ENCODE measurements at places on chromosomes 3 and 15.
A peak's percentile ranks its signal among the peaks of the same experiment; 100 is the strongest.

- DNase-seq = no peak
Observed at GRCh38 chr3:183514021-183514420, 41.5 kb downstream of the KLHL6 start.

DNA sequence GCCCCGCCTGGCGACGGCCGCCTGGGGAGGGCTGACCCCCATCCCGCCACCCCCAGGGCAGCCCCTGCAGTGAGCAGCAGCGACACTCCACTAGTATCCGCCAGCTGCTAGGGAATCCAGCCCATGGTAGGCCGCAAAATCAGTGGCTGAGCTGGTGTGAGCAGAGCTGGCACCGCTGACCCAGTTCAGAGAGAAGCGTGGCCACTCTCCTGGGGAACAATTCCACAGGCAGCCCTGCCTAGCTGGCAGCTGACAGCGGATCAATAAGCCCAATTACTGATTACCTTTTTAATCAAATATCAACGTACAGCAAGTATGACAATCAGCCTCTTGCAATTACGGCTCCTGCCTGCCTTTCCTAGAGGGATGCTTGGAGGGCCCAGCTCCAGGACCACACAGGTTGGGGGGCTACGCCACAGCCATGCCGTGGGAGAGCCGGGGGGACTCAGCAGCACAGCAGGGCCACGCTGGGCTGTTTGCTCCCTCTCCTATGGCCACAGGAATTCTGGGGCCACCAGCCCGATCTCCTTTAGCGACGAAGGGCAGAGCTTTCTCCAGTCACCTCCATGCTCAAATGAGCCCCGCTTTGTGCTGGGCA, 13.9 kb downstream of the DNAJB8 start:
- no peak for DNase-seq

GRCh38 chr15:95464509-95464908, 866.0 kb upstream of the NR2F2 start:
- no peak for DNase-seq

GRCh38 chr3:73508330-73508954, 116.3 kb downstream of the PDZRN3 start:
- DNase-seq = peak; percentile 33

GRCh38 chr3:15261274-15261673, 55.2 kb downstream of the CAPN7 start:
- no peak for DNase-seq

GRCh38 chr15:25937796-25938195, 74.7 kb upstream of the ATP10A start:
- DNase-seq = no peak

DNA sequence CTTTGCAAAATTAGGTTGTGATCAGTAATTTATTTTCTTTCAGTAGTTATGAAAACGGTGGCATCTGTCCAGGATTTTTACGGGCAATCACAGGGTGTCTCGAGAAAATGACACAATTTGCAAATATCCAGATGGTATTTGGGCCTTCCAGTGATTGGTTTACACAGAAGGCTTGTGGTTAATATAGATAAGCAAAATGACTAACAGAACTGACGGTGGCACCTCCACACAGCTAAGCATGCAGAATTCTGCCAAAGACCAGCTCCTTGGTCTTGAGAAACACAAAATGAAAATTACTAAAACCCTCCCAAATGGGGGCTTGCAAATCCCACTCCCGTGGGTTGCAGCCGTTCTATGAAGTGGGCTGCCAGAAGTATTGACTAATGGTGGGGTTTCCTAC, 5.5 kb downstream of the ARHGEF3 start:
- peak; percentile 44 for DNase-seq

DNA sequence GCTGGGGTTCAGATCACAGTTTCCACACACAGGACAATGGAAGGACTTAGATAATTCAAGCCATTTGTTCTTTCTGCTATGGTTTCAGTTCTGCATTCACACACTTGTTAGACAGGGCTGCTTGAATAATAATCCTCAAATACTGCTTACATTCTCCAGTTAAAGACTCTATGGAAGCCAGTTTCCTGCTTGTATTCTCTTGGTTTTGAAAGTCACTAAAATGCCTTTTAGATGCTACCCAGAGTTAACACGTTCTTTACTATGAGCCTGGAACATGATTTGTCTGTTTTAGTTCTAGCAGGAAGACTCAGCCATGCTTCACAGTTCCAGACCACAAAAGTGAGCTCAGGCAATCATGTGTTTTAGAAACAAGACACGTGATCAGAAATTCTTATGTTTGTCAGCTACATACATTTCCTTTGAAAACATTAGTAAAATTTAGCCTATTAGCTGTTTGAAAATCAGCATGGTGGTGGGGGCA, 152.4 kb downstream of the LEKR1 start:
- DNase-seq = no peak

GRCh38 chr3:25455441-25456132, 27.5 kb downstream of the RARB start:
- no peak for DNase-seq

GRCh38 chr3:11724615-11725339, 81.1 kb upstream of the VGLL4 start:
- DNase-seq = peak; percentile 49

DNA sequence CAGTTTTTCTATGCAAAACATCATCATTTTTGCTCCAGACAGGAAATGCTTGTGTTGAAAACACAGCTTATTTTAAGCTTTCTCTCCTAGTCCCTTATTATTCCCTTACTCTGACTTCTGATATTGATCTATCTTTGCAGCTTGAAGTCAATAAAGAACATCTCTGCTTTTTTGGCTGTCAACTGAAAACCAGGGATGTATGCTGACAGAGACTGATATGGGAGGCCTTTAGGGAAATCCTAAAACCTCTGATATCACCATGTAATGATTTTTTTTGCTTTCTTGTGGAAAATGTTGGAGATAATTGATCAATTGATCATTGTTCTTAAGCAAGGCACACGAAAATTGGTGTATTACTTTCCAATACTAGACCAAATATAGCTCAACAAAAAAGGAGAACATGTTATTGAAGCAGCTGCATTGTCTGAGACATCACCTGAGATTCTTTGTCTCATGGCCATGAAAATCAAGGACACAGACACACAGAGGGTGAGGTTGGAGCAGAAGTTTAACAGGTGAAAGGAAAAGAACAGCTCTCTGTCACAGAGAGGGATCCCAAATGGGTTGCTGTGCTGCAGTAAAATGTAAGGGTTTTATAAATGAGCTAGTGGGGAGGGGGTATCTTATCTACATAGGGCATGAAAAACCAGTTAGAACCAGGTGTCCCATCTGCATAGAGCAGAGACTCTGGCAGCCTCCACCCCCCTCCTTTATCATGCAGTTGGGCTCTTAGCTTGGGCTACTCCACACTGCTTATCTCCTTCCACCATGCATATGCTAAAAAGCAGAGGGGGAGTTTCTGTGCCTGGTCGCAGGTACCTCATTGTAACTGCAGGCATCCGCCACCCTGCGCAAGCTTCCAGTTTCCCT, 17.0 kb upstream of the SENP7 start:
- DNase-seq = no peak

DNA sequence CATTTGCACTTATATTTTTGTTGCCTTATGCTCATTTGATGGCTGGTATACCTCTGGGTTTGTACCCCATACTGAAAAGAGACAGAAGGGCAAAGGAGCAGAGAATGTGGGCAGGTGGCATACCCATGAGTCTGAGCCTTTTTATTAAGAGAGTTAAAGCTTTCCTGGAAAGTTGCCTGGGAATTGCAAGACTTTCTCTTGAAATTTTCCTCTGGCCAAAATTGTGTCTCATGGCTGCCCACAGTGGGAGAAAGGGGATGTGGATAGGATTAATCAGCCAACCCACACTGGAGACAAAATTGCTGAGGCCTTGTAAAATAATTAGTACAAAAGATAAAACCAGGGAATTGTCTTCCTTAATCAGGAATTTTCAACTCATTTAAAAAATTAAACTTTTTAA, 8.2 kb upstream of the NMD3 start:
- no peak for DNase-seq

DNA sequence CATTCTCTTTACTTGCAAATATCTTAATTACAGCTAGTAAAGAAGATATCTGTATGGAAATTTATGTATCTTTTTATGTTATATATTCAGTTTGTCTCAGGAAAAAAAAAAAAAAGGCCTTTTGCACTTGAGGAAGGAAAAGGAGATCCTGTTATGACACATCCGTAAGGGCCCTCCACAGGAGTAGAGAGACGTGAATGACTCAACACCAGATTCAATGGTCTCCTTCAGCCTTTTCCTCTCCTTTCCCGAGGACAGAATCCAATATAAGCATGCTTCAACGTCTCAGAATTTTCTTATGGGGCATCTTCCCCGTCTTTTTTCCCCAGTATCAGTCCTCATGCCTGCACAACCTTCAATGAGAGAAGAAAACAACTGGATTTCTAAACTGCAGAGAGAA, 340.3 kb downstream of the NTRK3 start:
- DNase-seq = no peak

All from activated CD4-positive, alpha-beta T cell treated with anti-CD3 and anti-CD28 coated beads, Interleukin-2, amount 50 U/mL, for 16 hours (primary cell).